ENCODE measurements at places on chromosomes 16 and 17.

DNA sequence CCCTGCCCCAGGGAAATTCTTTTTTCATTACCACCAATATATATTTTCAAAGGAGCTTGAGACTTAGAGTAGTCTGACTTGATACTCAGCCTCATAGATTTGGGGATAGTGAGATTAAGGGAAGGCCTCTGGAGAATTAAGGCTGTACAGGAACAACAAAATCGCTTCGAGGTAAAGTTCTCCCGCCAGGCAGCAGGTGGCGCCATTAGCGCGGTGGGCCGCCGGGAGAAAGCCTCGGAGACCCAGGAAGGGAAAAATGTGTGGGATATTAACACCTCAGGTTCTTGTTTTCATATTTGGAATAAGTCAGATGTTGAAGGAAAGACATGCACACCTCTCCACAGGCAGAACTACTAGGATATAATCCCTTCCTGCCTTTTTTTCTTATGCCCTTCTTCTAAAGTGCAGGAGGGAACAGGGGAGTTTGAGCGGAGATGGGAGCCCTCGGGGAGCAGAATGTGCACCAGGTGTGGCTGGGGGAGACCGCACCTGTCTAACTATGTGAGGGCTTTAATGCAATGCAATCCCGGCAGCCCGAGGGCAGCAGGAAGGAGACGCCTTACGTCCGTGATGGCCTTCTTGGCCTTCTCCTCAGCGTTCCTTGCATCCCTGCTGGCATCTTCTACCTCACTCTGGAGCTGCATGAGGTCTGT lies 25.9 kb downstream of the MYH3 start:
- DNase-seq, result peak; percentile 32

GRCh38 chr16:30941600-30942425 lies 7.1 kb upstream of the ORAI3 start:
- DNase-seq, result peak; percentile 63

DNA sequence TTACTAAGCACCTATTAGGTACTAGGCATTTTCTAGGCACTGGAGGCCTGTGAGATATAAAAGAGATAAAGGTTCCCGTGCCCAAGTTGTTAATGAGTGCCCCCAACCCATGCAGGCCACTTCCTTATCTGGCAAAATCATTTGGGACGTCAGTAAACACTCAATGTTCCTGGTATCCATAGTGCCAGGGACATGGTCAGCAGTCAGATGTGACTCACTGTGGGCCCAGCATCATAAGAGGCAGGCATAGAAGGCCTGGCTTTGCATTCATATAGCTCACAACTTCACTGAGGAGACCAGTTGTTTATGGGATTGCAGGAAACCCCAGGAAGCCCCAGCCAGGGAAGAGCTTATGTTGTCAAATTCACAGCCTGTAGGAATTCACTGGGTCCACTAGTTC lies 81.1 kb downstream of the MRC2 start:
- no peak for DNase-seq

GRCh38 chr17:51933647-51934046 lies 224.9 kb downstream of the CA10 start:
- no peak for DNase-seq

- no peak for DNase-seq
These were observed 74.2 kb upstream of the CCL1 start for GRCh38 chr17:34437188-34437587.

GRCh38 chr17:76223802-76224201 lies 16.5 kb downstream of the RNF157 start:
- DNase-seq, result no peak

DNA sequence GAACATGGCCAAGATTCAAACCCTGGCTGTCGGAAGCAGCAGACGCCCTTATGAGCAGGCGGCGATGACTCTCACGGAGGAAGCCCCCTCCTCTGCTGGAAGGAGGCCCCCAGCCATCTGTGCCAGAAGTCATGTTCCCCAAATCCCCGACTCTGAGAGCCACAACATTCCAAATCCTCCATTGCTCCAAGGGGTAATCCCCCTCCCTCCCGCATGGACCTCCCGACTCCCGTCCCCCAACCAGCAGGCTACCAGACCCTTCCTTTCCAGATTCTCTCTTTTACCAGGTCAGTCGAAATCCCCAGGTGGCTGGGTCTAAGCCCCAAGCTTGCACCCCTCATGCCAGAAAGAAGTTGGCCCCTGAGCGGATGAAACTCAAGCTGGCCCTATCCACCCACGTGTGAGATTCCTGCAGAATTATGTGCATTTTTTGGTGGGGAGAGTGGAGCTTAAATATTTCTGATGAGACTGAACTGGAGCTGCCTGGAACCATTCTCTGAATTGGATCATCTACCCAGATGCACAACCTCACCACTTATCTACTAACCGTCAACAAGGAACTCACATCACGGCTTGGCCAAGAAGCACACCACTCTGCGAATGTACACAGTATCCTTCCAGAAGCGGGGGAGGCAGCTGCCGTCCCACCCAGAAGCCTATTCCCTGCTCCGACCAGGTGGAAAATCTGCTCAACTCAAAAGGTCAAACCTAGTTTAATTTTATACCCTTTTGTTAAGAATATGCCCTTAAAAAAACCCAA lies 283.5 kb downstream of the C16orf95 start:
- no peak for DNase-seq

GRCh38 chr17:55962951-55963401 lies 190.3 kb upstream of the ANKFN1 start:
- DNase-seq, result no peak

DNA sequence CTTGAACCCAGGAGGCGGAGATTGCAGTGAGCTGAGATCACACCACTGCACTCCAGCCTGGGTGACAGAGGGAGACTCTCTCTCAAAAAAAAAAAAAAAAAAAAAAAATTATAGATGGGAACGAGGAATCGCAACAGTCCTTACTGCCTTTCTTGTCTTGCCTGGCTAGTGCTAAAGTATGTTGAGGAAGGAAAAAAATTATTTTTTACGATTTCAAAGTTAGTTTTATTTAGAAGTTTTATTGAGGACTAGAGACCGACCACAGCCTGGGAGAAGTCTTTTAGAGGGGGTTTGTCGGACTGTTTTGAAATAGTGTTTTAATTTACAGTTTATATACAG lies 15.8 kb upstream of the DNAH17 start:
- no peak for DNase-seq

DNA sequence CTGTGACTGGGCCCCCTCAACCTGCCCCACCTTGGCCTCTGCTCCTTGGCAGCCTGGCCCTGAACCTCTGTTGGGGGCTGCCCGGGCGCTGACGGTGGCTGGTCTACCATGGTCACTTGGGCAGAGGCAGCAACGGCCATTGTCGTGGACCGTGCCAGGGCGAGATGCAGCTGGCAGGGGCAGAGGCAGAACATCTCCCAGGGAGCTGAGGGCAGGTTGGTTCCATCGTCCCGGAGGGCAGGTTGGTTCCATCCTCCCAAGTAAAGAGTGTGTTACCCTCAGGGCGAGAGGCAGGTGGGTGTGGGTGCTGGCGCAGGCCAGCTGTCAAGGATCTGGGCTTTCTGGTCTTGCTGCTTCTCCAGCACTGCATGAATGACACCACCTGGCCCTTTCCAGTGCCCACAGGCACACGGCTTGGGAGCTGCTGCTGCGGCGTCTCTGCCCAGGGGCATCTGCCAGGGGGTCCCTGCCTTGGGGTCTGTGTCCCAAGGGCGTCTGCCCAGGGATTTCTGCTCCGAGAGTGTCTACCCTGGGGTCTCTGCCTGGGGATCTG lies 12.0 kb downstream of the ACSF3 start:
- no peak for DNase-seq

- DNase-seq, result peak; percentile 95
These were observed 19.4 kb downstream of the CEP295NL start for GRCh38 chr17:78883533-78884131.

GRCh38 chr16:28478506-28479180 lies 6.5 kb upstream of the NPIPB7 start:
- DNase-seq, result no peak

- DNase-seq, result peak; percentile 96
These were observed 14.6 kb downstream of the EEF2K start for GRCh38 chr16:22220714-22221113.

- peak; percentile 55 for DNase-seq
These were observed 348.3 kb downstream of the CPPED1 start for GRCh38 chr16:12455287-12455798.

DNA sequence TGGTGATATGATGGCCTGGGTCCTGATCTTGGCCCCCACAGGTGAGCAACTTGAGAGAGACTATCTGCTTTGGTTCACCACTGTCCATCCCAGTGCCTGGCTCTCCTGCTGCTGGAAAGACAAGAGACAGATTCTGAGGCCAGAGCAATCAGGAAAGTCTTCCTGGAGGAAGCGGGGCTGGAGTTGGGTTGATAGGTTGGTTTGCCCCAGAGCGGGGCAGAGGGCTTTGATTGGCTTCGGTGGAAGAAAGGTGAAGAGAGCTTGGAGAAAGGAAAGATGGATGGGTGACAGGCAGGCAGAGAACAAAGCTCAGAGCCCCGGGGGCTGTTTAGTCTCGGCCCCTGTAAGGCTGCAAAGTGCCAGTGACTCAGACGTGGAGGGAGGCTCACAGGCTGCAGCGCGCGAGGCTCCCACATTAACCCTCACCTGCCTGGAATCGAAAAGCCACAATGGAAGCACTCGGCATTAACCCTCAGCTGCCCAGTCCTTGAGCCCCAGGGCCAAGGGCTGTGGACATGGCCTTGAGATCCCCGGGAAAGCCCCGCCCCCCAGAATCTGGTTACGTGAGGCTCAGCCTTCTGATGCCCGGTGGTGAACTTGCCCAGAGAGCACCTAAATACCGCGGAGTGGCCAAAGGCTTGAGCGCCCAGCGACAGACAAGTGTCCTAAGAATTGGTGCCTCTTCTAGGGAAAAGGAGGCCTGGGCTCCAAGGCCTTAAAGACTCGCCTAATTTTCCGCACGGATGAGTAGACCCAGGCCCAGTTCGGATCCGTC lies 996 bp upstream of the CPNE2 start:
- DNase-seq, result peak; percentile 30

DNA sequence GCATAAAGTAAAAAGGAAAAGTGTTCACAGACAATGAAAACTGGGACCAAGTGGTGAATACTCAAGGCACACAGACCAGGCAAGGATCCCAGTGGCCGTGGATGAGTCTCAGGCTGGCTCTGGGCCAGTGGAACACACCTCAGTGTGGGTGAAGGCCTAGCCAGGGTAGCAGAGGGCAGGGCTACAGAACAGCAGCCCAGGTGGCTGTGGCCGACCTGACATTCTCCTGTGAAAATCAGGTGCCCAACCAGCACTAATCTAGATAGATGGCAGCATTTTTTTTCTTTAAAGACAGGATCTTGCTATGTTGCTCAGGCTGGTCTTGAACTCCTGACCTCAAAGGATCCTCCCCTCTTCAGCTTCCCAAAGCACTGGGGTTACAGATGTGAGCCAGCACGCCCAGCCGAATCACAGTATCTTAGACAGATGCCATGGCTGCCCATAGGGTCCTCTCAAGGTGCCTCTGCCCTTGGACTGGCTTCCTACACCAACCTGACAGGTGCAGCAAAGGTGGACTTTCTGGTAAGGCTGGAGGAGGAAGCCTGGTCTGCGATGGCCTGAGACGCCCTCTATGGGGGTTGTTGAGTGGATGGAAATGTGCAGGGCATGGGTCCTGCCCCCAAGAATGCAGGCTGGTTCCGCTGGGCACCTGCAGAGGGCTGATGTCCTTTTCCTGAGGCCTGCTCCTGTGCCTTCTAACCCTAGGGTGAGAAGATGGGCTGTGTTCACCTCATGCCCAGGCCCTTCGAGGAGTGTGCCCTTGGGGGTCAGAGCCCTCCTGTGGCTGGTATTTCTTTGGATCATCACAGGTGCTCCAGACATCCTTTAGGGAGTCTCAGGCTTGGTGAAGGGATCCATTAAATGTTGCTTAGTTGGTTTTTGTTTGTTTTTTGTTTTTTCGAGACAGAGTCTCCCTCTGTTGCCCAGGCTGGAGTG lies 3.8 kb upstream of the P4HB start:
- no peak for DNase-seq

DNA sequence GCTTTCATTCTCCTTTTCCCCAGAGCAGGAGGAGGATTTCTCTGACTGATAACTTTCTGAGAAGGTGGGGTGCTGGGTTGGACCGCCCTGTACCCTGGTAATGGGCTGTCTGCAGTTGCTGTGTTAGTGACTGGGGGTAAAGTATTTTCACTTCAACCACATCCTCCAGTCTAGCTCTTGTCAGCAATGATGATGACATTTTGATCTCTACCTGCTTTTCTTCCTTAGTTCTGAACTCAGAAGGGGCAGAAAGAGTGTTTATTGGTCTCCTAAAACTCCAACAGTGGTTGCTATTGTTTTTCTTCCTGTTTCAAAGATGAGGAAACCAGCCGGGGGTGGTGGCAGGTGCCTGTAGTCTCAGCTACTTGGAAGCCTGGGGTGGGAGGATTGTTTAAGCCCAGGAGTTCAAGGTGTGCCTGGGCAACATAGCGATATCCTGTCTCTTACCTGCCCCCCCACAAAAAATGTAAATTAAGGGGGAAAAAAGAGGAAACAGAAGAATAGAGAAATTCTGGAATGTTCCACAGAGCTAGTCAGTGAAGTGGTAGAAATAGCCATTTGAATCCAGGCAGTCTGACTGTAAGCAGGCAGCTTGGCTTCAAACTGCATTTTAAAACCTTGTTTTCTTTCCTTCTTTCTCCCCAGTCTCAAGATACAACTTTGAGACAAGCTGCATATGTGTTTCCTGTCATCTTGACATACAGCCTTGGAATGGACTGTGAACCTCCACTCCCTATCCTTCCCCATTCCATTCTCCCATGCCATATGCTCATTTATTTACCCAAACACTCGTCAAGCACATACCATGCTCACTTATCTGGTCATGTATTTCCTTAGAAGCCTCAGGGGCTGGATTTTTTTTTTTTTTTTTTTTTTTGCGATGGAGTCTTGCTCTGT lies 3.3 kb upstream of the N4BP1 start:
- DNase-seq, result no peak

- DNase-seq, result no peak
These were observed 14.1 kb upstream of the FOXJ1 start for GRCh38 chr17:76154936-76155845.

- no peak for DNase-seq
These were observed 232.9 kb downstream of the UTP18 start for GRCh38 chr17:51493206-51493605.
